ENCODE measurements at places on chromosomes 3 and 15. TPM values are rescaled to one million over a fixed set of nuclear protein-coding genes. Genes with fewer than 3 reads are reported as not detected.

DNA sequence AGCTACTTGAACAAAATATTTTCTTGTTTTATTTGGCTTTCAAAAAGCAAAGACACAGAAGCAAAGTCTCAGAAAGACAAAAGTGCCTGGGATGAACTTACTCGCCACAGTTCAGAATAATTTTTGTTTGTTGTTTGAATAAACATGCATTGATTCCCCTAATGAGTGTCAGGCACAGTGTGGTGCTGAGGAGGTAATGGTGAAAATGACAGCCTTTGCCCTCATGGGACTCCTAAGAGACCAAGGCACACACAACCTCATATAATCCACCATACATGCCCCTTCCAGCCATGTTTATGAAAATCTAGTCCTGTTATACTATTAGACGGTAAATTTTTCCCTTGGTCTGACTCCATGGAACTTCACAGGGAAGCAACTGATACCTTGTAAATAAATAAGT is 2.5 kb downstream of the GOLIM4 start:
- H3K36me3 ChIP-seq: no peaks in the 10 kb centered on the region
- no peaks in the 10 kb centered on the region for H3K27me3 ChIP-seq
- H3K4me3 ChIP-seq: peak overlapping the region; percentile 66
- H3K4me1 ChIP-seq: peaks cover 3% of the 10 kb centered on the region
- peak overlapping the region; percentile 15 for H3K27ac ChIP-seq

DNA sequence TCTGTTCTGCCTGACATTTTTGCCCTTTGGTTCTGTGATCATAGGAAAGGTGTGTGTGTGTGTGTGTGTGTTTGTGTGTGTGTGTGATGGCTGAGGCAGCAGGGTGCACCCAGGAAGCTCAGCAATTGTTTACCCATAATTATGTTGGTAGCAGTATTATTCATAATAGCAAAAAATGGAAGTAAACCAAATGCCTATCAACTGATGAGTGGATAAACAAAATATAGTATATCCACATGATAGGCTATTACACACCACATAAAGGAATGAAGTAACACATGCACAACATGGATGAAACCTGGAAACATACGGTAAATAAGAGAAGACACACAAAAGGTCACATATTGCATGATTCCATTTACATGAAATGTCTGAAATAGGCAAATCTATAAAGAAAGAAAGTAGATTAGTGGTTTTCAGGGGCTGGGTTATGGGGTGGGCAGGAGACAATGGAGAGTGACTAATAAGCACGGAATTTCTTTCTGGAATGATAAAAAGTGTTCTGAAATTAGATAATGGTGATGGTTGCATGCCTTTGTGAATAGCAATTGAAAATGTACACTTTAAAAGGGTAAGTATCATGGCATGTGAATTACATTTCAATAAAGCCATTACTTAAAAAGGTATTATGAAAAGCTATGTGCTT is 167.2 kb downstream of the POLR2M start:
- ATAC-seq: no peak
- H3K4me3 ChIP-seq: no peak overlapping the region
- peaks cover 9% of the 10 kb centered on the region for H3K27me3 ChIP-seq
- H3K36me3 ChIP-seq: no peaks in the 10 kb centered on the region
- no peaks in the 10 kb centered on the region for H3K4me1 ChIP-seq

DNA sequence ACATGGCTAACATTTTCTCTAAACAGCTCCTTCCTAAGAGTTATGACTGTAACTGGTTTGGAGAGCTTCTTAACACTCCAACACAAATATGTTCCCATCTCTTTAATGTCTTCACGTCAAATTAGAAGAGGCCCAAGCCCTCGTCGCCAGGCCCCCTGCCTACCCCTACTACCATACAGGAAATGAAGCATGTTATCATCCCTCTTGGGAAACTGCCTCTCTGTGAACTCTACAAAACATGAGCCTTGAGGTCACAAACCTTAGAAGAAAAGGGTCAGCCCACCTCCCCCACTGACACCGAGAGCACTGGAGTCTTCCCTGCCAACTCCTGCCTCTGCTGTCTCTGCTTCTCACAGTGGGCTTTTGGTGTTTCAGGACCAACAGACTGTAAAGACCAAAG is 243.1 kb upstream of the STT3B start:
- no peak for ATAC-seq
- peaks cover 15% of the 10 kb centered on the region for H3K4me1 ChIP-seq

CCDC54 gene
- not detected for total RNA-seq

ATP13A5 gene
- not detected for total RNA-seq
